ENCODE measurements at places on chromosomes 4 and X.

DNA sequence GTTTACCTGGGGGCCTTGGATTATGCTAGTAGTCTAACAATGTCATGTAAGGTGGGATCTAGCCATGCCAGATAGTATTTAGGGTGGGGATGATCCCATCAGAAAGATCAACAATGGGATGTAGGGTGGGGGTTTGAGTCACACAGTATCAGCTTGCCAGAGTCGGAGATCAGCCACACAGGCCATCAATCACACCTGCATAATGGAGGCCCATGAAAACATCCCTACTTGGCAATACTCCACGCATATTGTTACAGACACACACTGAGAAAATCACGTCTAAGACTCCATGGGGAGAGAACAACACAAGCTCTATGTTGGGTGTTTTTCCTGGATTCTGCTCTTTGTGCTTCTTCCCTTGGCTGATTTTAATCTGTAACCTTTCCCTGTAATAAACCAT, 49.5 kb upstream of the SLC25A4 start:
- no peak for DNase-seq

GRCh38 chr4:3673716-3674478, 92.3 kb upstream of the ADRA2C start:
- DNase-seq: no peak

- no peak for DNase-seq
Observed at GRCh38 chr4:182969651-182970279, 52.6 kb upstream of the DCTD start.

DNA sequence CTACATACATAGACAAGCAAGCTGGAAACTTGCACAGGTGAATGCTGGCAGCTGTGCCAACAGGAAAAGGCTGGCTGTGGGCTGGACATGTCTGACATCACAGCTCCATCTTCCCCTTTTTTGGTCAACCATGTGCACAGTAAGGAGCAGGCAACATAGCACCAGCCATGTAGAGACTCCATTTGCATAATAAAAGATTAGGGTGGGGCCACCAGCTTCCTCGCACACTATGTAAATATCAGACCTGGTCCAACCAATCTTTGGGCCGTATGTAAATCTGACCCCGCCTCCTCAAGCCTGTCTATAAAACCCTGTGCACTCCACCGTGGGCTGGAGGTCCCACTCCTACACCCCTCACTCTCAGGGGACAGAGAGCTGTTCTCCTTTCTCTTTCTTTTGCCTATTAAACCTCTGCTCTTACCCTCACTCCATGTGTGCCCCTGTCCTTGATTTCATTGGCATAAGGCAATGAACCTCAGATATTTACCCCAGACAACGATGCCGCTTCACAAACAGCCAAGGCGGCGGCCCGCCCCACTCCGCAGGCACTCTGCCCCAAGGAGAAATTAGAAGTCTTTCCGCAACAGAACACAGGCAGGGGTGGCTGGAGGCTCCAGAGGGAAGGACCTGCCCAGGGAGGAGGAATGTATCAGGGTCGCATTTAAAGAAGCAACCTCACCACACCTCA, 862.2 kb downstream of the TRIML1 start:
- no peak for DNase-seq

DNA sequence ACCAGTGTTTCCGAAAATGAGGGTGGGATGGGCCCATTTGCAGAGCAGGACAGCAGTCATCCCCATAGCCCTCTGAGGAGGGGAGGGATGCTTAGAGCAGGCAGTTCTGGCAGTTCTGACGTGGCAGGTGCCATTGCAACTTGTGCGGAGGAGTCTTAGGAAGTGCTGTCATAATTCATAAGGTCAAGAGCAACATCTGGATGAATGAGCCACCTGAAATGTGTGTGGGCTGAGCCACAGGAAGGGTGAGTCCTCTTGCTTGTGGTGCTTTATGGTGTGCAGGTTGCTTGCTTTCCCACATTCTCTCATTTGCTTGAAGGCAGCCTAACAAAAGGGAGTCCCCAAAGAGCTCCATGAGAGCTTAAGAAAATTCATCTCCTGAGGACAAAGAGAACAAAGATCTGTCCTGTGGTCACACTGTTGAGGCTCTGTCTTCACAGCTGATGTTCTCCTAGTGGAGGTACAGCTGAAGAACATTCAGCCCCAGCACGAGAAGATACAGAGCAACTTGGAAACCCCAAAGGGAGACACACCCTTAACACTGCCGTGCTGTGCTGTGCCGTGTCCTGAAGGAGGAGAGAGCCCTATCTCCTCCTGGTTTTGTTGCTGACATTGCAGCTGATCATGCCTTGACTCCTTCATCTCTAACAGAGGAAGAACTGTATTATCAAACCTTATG, 60.3 kb downstream of the DLG3 start:
- DNase-seq: no peak

GRCh38 chr4:38664706-38665401, 855 bp downstream of the KLF3 start:
- DNase-seq: no peak

GRCh38 chr4:48187813-48188212, 53.8 kb upstream of the TXK start:
- DNase-seq: no peak

GRCh38 chr4:162366146-162366545, 202.3 kb upstream of the FSTL5 start:
- DNase-seq: no peak

DNA sequence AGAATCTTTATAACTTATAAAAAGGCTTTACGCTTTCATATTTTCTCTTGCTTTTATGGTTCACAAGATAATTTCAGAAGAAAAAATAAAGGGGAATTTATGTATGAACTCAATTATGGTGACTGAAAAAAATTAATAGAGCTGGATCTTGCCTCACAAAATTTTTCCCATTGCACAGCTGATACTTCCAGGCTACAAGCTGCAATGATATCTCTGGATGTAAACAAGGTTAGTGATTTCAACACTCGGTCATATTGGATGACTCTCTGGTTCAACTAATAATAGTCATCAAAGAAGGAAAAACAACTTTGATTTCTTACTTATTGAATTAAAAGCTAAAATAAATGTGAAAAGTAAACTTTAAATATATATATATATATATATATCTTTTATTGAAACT, 868.0 kb downstream of the FAT4 start:
- DNase-seq: no peak

- no peak for DNase-seq
Observed at GRCh38 chr4:189615217-189615663, 325.4 kb upstream of the FRG1 start.

- no peak for DNase-seq
Observed at GRCh38 chr4:186900984-186901383, 177.3 kb upstream of the FAT1 start.

GRCh38 chr4:122163767-122164166, 11.6 kb downstream of the BLTP1 start:
- no peak for DNase-seq

GRCh38 chr4:73066445-73066844, 3.1 kb downstream of the COX18 start:
- no peak for DNase-seq

DNA sequence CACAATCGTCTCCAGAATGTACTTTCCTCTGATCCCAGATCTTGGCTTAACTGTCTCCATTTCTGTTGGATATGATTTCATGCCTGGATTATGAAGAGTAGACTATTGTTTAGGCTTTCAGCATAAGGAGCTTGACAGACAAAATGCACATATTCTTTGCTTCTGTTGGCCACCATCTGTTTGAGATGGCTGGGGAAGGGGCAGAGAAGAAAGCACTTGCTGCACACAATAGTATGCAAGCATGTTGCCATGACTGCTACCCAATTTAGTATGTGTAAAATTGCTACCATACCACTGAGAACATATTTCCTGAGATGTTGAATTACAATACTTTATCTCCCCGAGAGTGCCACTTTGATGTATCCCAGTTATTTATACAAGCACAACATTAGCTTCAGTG, 127.9 kb upstream of the BMPR1B start:
- no peak for DNase-seq

DNA sequence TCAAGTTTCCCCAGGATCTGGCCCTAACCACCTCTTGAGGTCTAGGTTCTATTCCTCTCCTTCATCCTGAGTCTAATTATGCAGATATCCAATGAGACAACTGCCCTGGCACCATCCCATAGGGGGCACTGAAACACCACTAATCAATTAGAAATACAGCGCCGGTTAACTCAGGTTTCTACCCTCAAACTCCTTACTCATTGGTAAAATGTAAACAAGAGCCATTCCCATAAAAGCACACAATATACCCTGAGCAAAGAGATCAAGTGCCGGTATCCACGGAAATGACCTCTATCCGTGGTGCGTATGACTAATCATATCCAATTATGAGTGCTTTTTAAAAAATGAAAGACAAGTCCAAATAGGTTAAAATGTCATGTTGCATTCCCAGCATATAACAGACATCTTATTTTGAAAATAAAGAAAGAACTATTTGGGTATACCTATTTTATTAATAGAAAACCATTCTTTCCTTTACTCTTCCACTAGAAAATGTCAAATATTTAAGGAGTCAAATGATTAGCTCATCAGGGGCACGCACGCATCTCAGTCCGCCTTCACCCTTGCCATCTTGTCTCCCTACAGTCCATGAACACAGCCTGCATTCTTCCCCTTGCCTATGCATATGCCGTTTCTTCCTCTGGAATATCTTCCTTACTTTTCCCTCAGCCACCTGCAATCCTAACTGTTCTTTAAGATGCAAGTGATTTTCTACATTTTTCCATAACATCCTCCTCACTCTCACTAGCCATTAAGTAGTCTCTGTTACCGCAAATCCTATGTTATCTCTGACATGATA, 141.1 kb downstream of the MAML3 start:
- peak; percentile 41 for DNase-seq

DNA sequence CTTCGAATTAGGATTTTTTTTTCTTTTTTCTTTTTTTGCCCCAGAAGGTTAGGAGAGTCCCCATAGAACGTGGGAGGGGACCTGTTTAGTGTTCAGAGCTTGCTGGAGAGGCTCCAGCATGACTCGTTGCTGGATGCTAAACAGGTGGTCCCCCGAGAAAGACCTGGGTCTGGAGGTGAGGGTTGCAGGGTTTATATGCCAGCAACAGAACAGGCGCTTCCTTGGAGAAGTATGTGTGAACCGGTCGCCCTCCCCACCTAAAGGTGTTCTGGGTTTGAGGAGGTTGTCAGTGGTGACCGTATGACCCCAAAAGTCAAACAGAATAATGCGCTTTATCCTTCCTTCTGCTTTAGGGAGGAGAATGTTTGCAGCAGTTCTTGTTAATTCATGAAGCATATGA, 52.1 kb upstream of the SHOX start:
- DNase-seq: no peak

GRCh38 chr4:183995570-183995969, 90.5 kb downstream of the STOX2 start:
- DNase-seq: no peak

DNA sequence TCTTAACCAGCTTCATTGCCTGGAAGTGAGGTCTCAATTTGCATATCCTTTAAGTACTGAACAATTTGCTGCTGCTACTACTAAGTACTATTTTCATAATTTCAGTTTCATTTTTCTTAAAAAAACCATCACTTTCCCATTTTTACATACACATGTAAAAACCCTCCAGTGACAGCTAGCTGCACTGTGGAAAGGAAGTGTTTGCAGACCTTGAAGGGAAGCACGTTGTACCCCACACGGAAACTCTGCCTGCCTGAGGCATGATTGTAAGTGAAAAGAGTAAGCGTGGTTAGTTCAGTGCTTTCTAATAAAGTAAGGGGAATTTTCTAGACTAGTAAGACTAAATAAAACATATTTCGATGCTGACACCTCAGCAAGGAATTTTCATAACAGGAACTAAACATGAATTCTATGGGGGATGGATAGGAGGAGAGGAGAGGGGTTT, 103.6 kb downstream of the RAPGEF2 start:
- no peak for DNase-seq

DNA sequence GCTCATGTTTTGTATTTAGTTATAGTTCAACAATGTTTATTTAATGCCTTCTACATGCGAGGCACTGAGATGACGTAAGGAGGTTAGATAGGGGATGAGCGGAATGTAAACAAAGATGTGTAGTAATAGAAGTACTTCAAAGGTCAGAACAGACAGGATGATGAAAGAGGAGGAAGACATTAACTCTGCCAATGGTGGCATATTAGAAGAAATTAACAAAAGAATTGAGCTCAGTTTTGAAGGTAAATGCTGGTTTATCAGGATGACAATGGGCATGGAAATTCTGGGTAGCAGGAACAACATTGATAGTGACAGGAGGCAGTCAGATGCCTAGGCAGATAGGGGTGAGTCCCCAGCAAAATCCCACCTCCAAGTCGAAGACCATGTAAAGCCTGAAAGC, 62.3 kb upstream of the PGRMC2 start:
- DNase-seq: no peak

DNA sequence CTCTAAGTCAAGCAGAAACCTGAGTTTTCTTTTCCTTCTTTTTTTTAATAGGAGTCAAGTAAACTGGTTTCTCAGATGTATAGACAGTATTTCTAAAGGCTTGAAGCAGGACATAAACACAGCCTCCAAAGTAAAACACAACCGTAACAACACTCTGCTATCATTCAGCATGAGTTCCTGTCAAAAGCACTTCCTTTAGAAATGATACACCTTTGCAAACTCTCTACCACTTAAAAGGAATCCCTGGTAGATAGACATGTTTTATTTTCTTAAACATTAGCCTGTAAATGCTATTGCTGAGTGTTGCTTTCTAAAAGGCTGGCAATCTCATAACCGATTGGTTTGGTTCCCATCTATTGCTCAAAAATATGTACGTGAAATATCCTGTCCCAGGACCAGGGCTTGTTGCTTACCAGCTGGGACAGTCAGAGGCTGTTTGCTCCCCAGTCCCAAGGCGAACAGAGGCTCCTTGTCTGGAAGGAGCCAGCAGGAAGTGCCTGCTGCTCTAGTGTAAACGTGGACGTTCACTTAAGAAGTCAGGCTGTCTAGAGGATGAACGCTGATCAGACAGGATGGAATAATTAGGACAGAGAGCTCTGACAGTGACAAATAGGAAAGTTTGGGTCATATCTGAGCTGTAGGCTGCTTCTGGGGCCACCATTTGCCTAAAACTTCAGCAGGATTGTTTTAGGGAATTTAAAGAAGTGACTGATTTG, 173.9 kb upstream of the KLF3 start:
- DNase-seq: no peak

DNA sequence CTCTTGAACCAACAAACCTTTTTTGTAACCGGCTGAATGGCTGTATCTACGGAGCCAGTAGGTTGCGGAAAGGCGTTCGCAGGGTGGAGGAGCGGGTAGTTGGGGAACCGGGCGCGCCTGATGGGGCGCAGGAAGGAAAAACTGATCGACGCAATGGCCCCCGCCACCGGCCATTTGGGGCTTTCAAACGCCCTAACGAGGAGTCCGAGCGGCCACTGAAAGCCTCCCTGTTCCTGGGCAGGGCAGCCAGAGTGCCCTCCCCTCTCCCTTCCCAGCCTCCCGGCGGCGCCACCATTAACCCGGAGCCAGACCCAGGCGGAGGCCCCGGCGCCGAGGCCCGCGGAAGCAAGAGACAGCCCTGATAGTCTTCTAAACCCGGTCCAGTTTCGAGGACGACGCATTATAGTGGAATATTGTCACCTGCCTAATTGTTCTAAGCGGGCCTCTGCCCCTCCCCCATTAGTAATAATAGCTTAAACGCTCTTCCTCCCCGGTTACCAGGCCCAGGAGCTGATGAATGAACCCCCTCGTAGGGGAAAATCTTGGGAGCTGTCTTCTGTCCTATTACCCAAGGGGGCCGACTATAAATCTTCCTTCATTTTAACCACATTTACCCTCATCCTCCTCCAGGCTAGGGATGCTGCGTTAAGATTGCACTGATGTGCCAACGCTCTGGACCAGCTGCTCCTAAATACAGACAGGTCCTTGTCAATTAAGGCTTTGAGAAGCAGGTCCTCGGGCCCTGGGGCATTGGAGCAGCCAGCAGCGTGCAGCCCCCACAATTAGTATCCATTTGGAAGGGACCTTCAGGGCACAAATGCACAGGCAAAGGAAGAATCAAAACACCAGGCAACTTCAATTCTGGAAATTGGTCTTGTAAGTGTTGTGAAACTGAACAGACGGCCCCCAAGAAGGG, 61.6 kb upstream of the TMEM33 start:
- no peak for DNase-seq
